ENCODE measurements at places on chromosomes 11 and 22.

- peak overlapping the region; percentile 6 for H3K4me3 ChIP-seq
- DNase-seq: peak; percentile 48
- peak overlapping the region; percentile 86 for H3K27ac ChIP-seq
- H3K4me1 ChIP-seq: peaks cover 73% of the 10 kb centered on the region
- H3K27me3 ChIP-seq: no peaks in the 10 kb centered on the region
- H3K36me3 ChIP-seq: peaks cover 49% of the 10 kb centered on the region
These were observed 43.7 kb downstream of the CD82 start for GRCh38 chr11:44608991-44609782.

DNA sequence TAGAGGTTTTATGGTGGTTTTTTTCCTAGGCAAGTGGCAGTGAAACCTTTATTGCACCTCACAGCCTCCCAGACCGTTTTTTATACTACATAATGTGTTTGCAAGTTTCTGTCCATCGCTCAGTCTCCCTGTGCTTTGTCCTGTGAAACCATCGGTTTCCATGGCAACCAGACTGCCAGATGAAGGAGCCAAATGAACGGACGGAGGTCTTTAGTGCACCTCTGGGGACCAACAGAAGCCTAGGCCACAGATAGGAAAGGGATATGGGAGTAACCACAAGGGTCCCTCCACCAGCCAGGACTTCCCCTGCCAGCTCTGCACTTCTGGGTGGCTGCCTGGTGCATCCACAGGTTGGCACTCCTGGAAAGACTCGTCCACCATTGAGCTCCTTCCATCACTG, 165.0 kb downstream of the CHST1 start:
- DNase-seq: no peak
- H3K36me3 ChIP-seq: no peaks in the 10 kb centered on the region
- H3K27ac ChIP-seq: no peak overlapping the region
- H3K27me3 ChIP-seq: peaks cover 14% of the 10 kb centered on the region
- no peaks in the 10 kb centered on the region for H3K4me1 ChIP-seq
- no peak overlapping the region for H3K4me3 ChIP-seq

GRCh38 chr11:60118338-60118737, 29.9 kb downstream of the MS4A2 start:
- H3K4me3 ChIP-seq: no peak overlapping the region
- H3K36me3 ChIP-seq: no peaks in the 10 kb centered on the region
- no peak for DNase-seq
- H3K4me1 ChIP-seq: no peaks in the 10 kb centered on the region
- no peak overlapping the region for H3K27ac ChIP-seq
- H3K27me3 ChIP-seq: no peaks in the 10 kb centered on the region

DNA sequence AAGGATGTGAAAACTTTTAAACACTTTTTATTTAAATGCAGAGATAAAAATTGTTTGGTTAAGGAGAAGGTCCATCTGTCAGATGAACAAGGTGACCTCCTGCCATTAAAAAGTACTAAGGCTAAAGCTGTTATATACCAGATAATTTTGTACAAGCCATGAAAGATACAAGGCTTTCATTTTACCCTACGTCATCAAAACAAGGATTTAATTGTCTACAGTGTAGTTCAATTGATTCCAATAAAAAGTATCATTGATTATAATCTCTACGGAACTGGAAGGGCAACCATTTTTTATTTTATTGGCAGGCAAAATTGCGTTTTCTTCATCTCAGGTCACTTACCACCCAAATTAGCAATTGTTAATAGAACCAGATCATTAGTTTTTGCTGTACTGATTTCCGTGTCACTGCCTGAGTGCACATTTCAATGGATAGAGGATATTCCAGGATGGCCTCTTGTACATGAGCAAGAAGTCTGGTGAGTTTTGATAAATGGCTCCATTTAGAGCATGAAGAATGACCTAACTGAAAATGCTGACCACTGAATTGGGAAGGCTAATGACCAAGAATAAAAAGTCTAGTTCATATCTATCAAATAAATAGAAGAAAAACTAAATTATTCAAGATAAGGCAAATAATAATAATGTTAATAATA, 564.9 kb downstream of the JRKL start:
- H3K36me3 ChIP-seq: no peaks in the 10 kb centered on the region
- H3K4me1 ChIP-seq: no peaks in the 10 kb centered on the region
- no peak overlapping the region for H3K27ac ChIP-seq
- no peaks in the 10 kb centered on the region for H3K27me3 ChIP-seq
- no peak for DNase-seq

- H3K27ac ChIP-seq: no peak overlapping the region
- H3K36me3 ChIP-seq: no peaks in the 10 kb centered on the region
- DNase-seq: no peak
- H3K4me3 ChIP-seq: no peak overlapping the region
These were observed 8.3 kb upstream of the MS4A6E start for GRCh38 chr11:60318726-60319125.

DNA sequence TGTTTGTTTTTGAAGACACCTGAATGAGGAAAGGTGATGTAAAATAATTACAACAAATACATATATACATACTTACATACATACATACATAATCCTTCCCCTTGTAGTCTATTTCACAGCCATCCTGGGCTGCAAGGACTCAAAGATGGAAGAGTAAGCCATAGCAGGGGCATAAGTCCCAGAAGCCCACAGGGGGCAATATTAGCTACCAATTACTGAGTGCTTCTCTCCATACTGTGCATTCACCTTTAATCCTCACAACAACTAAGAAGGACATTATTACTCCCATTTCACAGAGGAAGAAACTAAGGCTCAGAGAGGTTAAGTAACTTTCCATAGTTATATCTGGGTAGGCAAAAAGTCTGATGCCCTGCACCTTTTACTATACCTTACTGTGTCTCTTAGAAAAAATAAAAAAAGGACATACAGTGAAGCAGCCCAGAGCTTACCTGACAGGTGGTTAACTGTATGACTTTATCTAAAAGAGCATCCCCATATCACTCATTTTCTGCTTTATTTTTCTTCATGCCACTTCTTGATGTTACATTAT, 2.7 kb downstream of the SERGEF start:
- no peaks in the 10 kb centered on the region for H3K27me3 ChIP-seq
- DNase-seq: no peak
- H3K4me3 ChIP-seq: no peak overlapping the region

DNA sequence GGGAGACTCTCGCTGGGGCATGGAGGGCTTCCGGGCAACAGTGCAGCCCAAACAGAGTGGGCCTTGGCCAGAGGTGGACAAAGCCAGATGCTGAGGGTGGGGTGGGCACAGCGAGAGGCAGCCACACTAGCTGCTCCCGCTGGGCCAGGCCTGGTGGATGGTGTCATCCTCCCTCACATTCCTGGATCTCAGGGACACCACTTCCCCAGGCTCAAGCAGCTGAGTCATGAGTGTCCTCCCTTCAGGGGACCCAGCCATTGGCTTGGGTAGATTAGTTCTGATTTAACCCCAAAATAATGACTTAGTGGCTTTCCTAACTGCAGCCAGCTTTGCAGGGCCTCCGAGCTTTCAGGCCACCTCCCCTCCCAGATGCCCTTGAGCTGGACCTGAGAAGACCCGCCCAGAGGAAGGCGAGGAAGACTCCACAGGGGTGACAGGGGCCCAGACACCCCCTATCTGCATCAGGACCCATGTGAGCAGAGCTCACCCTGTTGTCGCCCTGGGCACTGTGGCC, 25.9 kb upstream of the WNT7B start:
- no peak overlapping the region for H3K27ac ChIP-seq
- no peaks in the 10 kb centered on the region for H3K27me3 ChIP-seq
- no peak for DNase-seq
- peaks cover 24% of the 10 kb centered on the region for H3K4me1 ChIP-seq
- no peak overlapping the region for H3K4me3 ChIP-seq

GRCh38 chr22:42156121-42156520, 25.5 kb upstream of the CYP2D6 start:
- H3K36me3 ChIP-seq: peaks cover 21% of the 10 kb centered on the region
- no peaks in the 10 kb centered on the region for H3K27me3 ChIP-seq
- no peak for DNase-seq
- peaks cover 2% of the 10 kb centered on the region for H3K4me1 ChIP-seq
- no peak overlapping the region for H3K27ac ChIP-seq
